ENCODE measurements at places on chromosomes 11 and 22. TPM values are rescaled to one million over a fixed set of nuclear protein-coding genes. Genes with fewer than 3 reads are reported as not detected.

GRCh38 chr11:86608251-86608799 is 64.1 kb downstream of the ME3 start:
- DNase-seq: peak; percentile 8
- no peaks in the 10 kb centered on the region for H3K36me3 ChIP-seq
- no peak overlapping the region for H3K27ac ChIP-seq
- no peak overlapping the region for H3K4me3 ChIP-seq

- H3K27ac ChIP-seq: no peak overlapping the region
- DNase-seq: no peak
- peaks cover 4% of the 10 kb centered on the region for H3K27me3 ChIP-seq
- H3K4me3 ChIP-seq: no peak overlapping the region
Observed at GRCh38 chr11:15969701-15970329, 386.5 kb downstream of the SOX6 start.

Gene DCHS1
- 1.8 TPM for total RNA-seq

GRCh38 chr11:45210846-45211245 is 64.4 kb downstream of the PRDM11 start:
- H3K4me3 ChIP-seq: no peak overlapping the region
- H3K36me3 ChIP-seq: no peaks in the 10 kb centered on the region
- no peak for DNase-seq

GRCh38 chr11:118064956-118065355 is 11.9 kb upstream of the TMPRSS4 start:
- H3K27ac ChIP-seq: no peak overlapping the region
- peaks cover 3% of the 10 kb centered on the region for H3K36me3 ChIP-seq
- H3K4me3 ChIP-seq: no peak overlapping the region
- peaks cover 40% of the 10 kb centered on the region for H3K27me3 ChIP-seq

- no peaks in the 10 kb centered on the region for H3K27me3 ChIP-seq
- H3K4me3 ChIP-seq: no peak overlapping the region
- H3K4me1 ChIP-seq: peaks cover 72% of the 10 kb centered on the region
- peaks cover 5% of the 10 kb centered on the region for H3K36me3 ChIP-seq
- no peak for DNase-seq
Observed at GRCh38 chr11:128708660-128709059, 14.8 kb downstream of the FLI1 start.

- H3K36me3 ChIP-seq: no peaks in the 10 kb centered on the region
- no peak overlapping the region for H3K27ac ChIP-seq
- DNase-seq: no peak
Observed at GRCh38 chr22:36981247-36981775, 37.9 kb downstream of the TST start.

Gene CSNK2A3
- total RNA-seq: not detected

DNA sequence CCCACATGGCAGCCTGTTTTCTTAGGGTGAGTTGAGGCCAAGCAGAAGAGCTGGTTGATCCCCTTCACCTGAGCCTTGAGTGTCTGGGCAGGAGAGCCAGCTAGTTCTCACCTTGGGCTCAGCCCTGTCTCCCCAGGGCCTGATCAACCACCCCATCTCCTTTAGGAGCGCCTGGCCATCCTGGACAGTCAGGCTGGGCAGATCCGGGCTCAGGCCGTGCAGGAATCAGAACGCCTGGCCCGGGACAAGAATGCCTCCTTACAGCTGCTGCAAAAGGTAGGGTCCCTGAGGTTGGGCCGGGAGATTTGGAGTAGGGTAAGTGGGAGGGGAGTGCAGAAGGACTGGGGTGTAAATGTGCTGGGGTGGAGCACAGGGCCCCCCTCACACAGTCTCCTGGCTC is 31.3 kb downstream of the PHLDB1 start:
- peaks cover 4% of the 10 kb centered on the region for H3K36me3 ChIP-seq
- no peak for DNase-seq
- peaks cover 6% of the 10 kb centered on the region for H3K4me1 ChIP-seq
- H3K27ac ChIP-seq: no peak overlapping the region

- no peaks in the 10 kb centered on the region for H3K4me1 ChIP-seq
- H3K36me3 ChIP-seq: no peaks in the 10 kb centered on the region
- no peaks in the 10 kb centered on the region for H3K27me3 ChIP-seq
- no peak for DNase-seq
Observed at GRCh38 chr11:84384731-84385130, 1098.6 kb upstream of the CCDC90B start.

GRCh38 chr11:99098751-99099150 is 78.0 kb downstream of the CNTN5 start:
- no peak overlapping the region for H3K4me3 ChIP-seq
- H3K36me3 ChIP-seq: no peaks in the 10 kb centered on the region
- DNase-seq: no peak
- no peak overlapping the region for H3K27ac ChIP-seq
- no peaks in the 10 kb centered on the region for H3K4me1 ChIP-seq

- DNase-seq: peak; percentile 38
- peak overlapping the region; percentile 53 for H3K27ac ChIP-seq
- peaks cover 13% of the 10 kb centered on the region for H3K4me1 ChIP-seq
- H3K27me3 ChIP-seq: peaks cover 56% of the 10 kb centered on the region
- H3K4me3 ChIP-seq: peak overlapping the region; percentile 84
Observed at GRCh38 chr11:65225279-65226102, 36.3 kb upstream of the POLA2 start.

- no peaks in the 10 kb centered on the region for H3K36me3 ChIP-seq
- H3K27ac ChIP-seq: peak overlapping the region; percentile 27
- H3K4me1 ChIP-seq: peaks cover 2% of the 10 kb centered on the region
- H3K4me3 ChIP-seq: no peak overlapping the region
- H3K27me3 ChIP-seq: peaks cover 75% of the 10 kb centered on the region
- no peak for DNase-seq
Observed at GRCh38 chr11:120880498-120881175, 143.3 kb upstream of the TBCEL start.

DNA sequence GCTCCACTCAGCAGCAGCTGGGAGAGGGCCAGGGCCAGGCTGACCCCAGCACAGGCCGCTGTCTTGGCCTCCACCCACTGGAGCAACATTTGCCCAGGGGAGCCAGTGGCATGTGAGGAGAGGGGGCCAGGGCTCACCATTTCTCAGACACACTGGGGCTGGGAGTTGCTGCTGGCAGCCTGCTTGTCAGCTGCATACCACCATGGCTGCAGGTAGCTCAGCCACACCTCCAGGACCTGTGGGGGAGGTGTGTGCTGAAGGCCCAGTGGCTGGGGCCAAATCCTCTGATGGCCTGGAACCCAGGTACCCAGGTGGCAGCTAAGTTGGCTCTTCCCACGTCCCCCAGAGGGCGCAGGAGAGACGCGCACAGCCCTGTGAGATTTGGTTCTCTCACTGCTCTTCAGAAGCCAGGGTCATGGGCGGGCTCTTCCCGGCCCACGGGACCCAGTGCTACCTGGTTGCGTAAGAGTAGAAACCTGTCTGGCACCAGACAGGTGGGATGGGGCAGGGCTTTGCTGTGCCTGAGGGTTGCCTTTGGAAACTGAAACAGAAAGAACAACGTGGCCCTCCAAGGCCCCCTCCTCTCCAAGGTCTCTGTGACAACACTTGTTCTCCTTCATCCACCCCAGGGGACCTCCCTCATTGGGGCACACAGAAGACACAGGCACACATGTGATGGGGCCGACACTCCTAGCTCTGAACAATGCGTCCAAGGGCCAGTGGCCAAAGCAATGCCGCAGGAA is 98.8 kb downstream of the MED15 start:
- H3K27me3 ChIP-seq: peaks cover 9% of the 10 kb centered on the region
- DNase-seq: peak; percentile 42
- H3K4me3 ChIP-seq: no peak overlapping the region
- H3K36me3 ChIP-seq: no peaks in the 10 kb centered on the region

Gene SLC37A2
- total RNA-seq: 0.52 TPM

- H3K36me3 ChIP-seq: no peaks in the 10 kb centered on the region
- H3K27me3 ChIP-seq: no peaks in the 10 kb centered on the region
- no peak overlapping the region for H3K4me3 ChIP-seq
- no peaks in the 10 kb centered on the region for H3K4me1 ChIP-seq
Observed at GRCh38 chr11:47791774-47792430, 24.8 kb upstream of the FNBP4 start.

DNA sequence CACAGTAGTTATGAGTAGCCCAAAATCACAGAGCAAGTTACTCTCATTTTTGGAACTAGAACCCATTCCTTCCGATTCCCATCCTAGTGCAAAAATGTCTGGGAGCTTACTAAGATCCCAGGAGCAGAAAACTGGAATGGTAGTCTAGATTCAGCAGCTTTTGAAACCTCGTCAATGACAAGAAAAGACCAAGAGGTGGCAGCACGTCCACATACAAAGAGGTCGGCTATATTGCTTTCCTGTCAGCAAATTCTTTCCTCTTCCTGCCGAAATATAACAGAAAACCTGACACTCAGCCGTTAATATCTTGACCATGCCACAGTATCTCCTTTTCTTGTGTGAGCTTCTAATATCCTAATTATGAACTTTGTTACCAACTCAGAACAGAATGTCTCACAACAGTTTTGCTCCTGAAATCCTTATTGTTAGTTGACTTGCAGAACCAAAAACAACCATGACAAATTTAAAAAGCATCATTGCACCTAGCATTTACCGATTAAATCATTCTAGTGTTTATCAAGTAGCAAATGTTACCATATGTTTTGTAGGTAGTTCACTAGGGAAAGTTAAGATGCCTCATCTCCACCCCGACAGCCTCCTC is 92.8 kb upstream of the OR9G4 start:
- H3K27me3 ChIP-seq: peaks cover 9% of the 10 kb centered on the region
- no peaks in the 10 kb centered on the region for H3K36me3 ChIP-seq
- no peak overlapping the region for H3K4me3 ChIP-seq
- DNase-seq: no peak

Gene ARHGAP1
- total RNA-seq: 58.0 TPM

Gene SPON1
- total RNA-seq: 7.3 TPM

DNA sequence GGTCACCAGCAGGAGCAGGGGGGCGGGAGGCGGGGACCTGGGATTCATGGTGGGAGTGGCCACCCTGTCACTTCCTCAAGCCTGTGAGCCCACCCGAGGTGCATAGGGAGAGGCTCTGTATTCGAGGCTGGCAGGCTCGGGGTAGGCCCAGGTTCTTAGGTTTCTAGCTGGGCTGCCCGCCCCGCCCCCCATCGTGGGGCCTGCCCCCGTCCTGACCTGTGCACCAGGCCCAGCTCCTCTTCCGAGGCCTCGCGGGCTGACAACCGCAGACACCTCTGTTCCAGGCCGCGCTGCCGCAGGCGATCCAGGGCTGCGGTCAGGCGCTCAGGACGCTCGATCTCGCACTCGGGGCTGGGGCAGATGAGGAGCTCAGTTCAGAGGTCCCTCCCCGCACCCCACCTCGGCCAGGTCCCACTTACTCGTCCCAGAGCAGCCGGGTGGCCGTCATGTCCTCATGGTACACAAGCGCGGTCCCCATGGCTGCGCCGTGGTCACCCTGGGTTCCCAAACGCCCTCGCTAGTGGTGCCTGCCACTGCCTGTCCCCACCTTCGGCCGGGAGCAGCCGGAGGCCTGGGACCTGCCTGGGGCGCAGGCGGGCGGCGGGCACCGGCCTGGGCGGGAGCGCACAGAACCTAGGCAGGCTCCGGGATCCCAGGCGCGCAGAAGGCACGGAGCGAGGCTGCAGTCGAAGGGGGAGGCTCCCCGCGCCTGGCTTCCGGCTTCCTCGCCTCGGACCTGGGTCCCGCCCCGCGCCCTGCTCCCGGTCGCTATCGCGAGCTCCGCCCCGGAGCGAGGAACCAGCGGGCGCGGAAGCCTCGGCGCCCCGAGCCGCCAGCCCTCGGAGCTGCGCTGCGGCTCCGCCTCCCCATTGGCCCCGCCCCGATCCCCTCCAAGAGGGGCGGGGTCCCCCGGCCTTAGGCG is at the start of gene HDAC10:
Gene HDAC10 (minus strand): TSS at position 711 of the 922 bp plus-strand sequence. CDS start 233 bp downstream, at position 478.
- no peaks in the 10 kb centered on the region for H3K36me3 ChIP-seq
- peaks cover 12% of the 10 kb centered on the region for H3K4me1 ChIP-seq
- H3K27ac ChIP-seq: peak within 1 kb of the TSS; percentile 24
- no peaks in the 10 kb centered on the region for H3K27me3 ChIP-seq

- H3K27me3 ChIP-seq: peaks cover 28% of the 10 kb centered on the region
- no peak overlapping the region for H3K27ac ChIP-seq
Observed at GRCh38 chr11:69598147-69598546, 42.8 kb upstream of the CCND1 start.

Gene APOA1
- not detected for total RNA-seq

GRCh38 chr11:57180081-57180561 is 1.6 kb upstream of the LRRC55 start:
- peak overlapping the region; percentile 47 for H3K4me3 ChIP-seq
- peaks cover 5% of the 10 kb centered on the region for H3K4me1 ChIP-seq
- H3K27me3 ChIP-seq: peaks cover 65% of the 10 kb centered on the region
- no peak overlapping the region for H3K27ac ChIP-seq

Gene PAMR1
- not detected for total RNA-seq

Gene NOX4
- not detected for total RNA-seq

Gene EPS8L2
- 6.8 TPM for total RNA-seq

Gene OR4A47
- total RNA-seq: not detected

Gene IRAG1
- total RNA-seq: 0.99 TPM

DNA sequence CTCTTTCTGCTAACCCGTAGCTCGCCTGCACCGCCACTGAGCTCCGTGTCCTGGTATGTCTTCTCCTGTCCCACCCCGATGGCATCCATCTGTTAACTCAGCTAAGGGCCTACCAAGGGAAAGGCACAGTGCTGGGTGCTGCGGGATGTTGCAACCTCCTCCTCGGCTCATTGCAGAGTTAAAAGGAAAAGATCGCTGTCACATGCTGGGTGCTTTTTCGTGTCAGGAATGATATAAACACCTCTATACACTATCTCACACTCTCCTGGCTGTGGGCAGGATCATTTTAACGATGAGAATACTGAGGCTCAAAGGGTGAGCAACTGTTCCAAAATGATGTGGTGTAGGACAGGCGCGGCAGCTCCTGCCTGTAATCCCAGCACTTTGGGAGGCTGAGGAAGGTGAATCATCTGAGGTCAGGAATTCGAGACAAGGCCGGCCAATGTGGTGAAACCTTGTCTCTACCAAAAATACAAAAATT is 10.1 kb downstream of the TXN2 start:
- peaks cover 12% of the 10 kb centered on the region for H3K4me1 ChIP-seq
- H3K4me3 ChIP-seq: no peak overlapping the region
- DNase-seq: no peak
- H3K36me3 ChIP-seq: peaks cover 6% of the 10 kb centered on the region

Gene RFPL2
- total RNA-seq: 0.94 TPM

- DNase-seq: no peak
- H3K27me3 ChIP-seq: no peaks in the 10 kb centered on the region
- no peak overlapping the region for H3K4me3 ChIP-seq
Observed at GRCh38 chr22:30903876-30904460, 64.6 kb downstream of the MORC2 start.

Gene RHOD
- not detected for total RNA-seq

GRCh38 chr11:132910011-132910760 is 622.1 kb downstream of the OPCML start:
- H3K27me3 ChIP-seq: peaks cover 36% of the 10 kb centered on the region
- no peaks in the 10 kb centered on the region for H3K4me1 ChIP-seq
- DNase-seq: no peak
- H3K36me3 ChIP-seq: no peaks in the 10 kb centered on the region

- H3K27me3 ChIP-seq: no peaks in the 10 kb centered on the region
- no peaks in the 10 kb centered on the region for H3K36me3 ChIP-seq
- H3K27ac ChIP-seq: peak overlapping the region; percentile 61
- DNase-seq: no peak
- peaks cover 24% of the 10 kb centered on the region for H3K4me1 ChIP-seq
Observed at GRCh38 chr11:1773131-1773993, 9.6 kb upstream of the CTSD start.

GRCh38 chr22:30373331-30374325 is 13.6 kb downstream of the RNF215 start:
- H3K4me3 ChIP-seq: no peak overlapping the region
- peaks cover 4% of the 10 kb centered on the region for H3K4me1 ChIP-seq
- H3K27ac ChIP-seq: no peak overlapping the region
- no peak for DNase-seq

All from T-helper 17 cell (primary cell).